ENCODE measurements at places on chromosomes 16 and 17. TPM values are rescaled to one million over a fixed set of nuclear protein-coding genes. Genes with fewer than 3 reads are reported as not detected.

DNA sequence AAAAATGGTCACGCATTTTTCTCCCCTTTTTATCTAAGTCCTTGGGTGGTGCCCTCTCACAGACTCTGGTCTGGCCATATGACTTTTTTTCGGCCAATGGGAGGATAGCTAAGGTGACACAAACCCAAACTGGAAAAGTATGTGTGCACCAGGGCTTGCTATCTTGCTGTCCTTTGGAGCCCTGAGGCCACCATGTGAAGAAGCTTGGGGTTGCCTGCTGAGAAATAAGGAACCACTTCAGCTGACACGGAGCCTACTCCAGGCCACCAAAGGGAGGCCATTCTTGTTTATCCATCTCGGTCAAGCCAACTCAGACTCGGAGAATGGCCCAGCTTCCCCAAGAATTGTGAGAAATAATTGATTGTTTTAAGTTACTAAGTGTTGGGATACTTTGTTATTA, 111.4 kb upstream of the ZFHX3 start:
- no peaks in the 10 kb centered on the region for H3K27me3 ChIP-seq
- DNase-seq = no peak
- H3K4me3 ChIP-seq = no peak overlapping the region
- no peaks in the 10 kb centered on the region for H3K4me1 ChIP-seq
- no peak overlapping the region for H3K27ac ChIP-seq

- H3K27me3 ChIP-seq = no peaks in the 10 kb centered on the region
- peak overlapping the region; percentile 25 for H3K27ac ChIP-seq
- H3K4me3 ChIP-seq = no peak overlapping the region
- DNase-seq = peak; percentile 83
These were observed 27.1 kb downstream of the ZNF652 start for GRCh38 chr17:49334744-49335512.

GRCh38 chr17:81842378-81842724, 7.5 kb upstream of the PPP1R27 start:
- H3K36me3 ChIP-seq = peaks cover 52% of the 10 kb centered on the region
- H3K4me3 ChIP-seq = no peak overlapping the region
- H3K27ac ChIP-seq = no peak overlapping the region
- DNase-seq = no peak
- no peaks in the 10 kb centered on the region for H3K4me1 ChIP-seq

- no peaks in the 10 kb centered on the region for H3K36me3 ChIP-seq
- DNase-seq = no peak
- no peak overlapping the region for H3K27ac ChIP-seq
- no peaks in the 10 kb centered on the region for H3K4me1 ChIP-seq
These were observed 833.2 kb upstream of the RBFOX1 start for GRCh38 chr16:6499413-6499812.

GRCh38 chr17:74892013-74892841, 1.2 kb downstream of the FADS6 start:
- H3K36me3 ChIP-seq = no peaks in the 10 kb centered on the region
- peaks cover 82% of the 10 kb centered on the region for H3K27me3 ChIP-seq
- H3K27ac ChIP-seq = no peak overlapping the region
- no peak overlapping the region for H3K4me3 ChIP-seq
- peaks cover 2% of the 10 kb centered on the region for H3K4me1 ChIP-seq
- no peak for DNase-seq

GRCh38 chr16:15708096-15708495, 58.1 kb downstream of the NDE1 start:
- H3K4me3 ChIP-seq = no peak overlapping the region
- no peaks in the 10 kb centered on the region for H3K27me3 ChIP-seq
- peak; percentile 89 for DNase-seq

- DNase-seq = no peak
- H3K27me3 ChIP-seq = no peaks in the 10 kb centered on the region
- no peaks in the 10 kb centered on the region for H3K4me1 ChIP-seq
- no peak overlapping the region for H3K27ac ChIP-seq
- peaks cover 23% of the 10 kb centered on the region for H3K36me3 ChIP-seq
These were observed 23.8 kb downstream of the MPP3 start for GRCh38 chr17:43809121-43809520.

DNA sequence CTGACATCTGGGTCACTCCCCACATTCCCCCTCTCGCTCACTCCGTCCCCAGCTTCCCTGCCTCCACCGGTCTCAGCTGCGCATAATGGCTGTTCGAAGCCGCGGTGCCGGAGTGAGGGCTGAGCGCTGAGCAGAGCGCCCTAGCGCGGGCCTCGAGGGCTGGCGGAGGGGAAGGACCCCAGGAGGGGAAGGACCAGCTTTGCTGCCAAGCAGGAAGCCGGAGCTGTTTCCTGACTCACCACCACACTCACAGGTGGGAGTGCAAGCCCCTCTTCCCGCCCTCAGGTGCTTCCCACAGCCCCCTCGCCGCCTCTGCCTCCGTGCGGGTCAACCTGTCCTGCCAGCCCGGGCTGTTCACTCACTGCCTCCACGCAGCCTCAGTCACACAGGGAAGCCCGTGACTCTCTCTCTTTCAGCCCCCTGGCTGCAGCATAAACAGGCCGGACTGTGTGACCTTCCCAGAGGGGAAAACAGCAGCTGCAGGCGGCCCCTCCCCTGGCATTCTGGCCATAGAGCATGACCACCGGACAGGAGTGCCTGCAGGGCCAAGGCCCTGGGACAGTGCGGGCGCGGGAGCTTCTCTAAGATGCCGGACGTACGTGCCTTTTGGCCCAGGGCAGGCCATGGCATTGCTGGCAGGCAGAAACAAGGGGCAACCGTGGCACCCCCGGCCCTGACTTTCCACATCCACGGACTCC, 23.7 kb downstream of the SLC43A2 start:
- H3K4me1 ChIP-seq = peaks cover 6% of the 10 kb centered on the region
- H3K27ac ChIP-seq = no peak overlapping the region
- H3K36me3 ChIP-seq = no peaks in the 10 kb centered on the region
- no peak for DNase-seq

- no peak overlapping the region for H3K4me3 ChIP-seq
- H3K27me3 ChIP-seq = peaks cover 1% of the 10 kb centered on the region
- no peaks in the 10 kb centered on the region for H3K36me3 ChIP-seq
These were observed 20.2 kb downstream of the GNAO1 start for GRCh38 chr16:56211435-56211981.

- H3K27ac ChIP-seq = no peak overlapping the region
- no peaks in the 10 kb centered on the region for H3K4me1 ChIP-seq
- H3K4me3 ChIP-seq = no peak overlapping the region
- no peaks in the 10 kb centered on the region for H3K27me3 ChIP-seq
- DNase-seq = no peak
- no peaks in the 10 kb centered on the region for H3K36me3 ChIP-seq
These were observed 820.0 kb upstream of the EEF2KMT start for GRCh38 chr16:5917436-5918195.

GRCh38 chr16:87498324-87499188, 5.7 kb upstream of the ZCCHC14 start:
- no peaks in the 10 kb centered on the region for H3K27me3 ChIP-seq
- DNase-seq = no peak
- H3K4me1 ChIP-seq = peaks cover 2% of the 10 kb centered on the region
- no peak overlapping the region for H3K4me3 ChIP-seq

GRCh38 chr16:7272567-7273158, 60.0 kb upstream of the RBFOX1 start:
- H3K27ac ChIP-seq = no peak overlapping the region
- no peaks in the 10 kb centered on the region for H3K27me3 ChIP-seq
- no peaks in the 10 kb centered on the region for H3K4me1 ChIP-seq
- H3K4me3 ChIP-seq = no peak overlapping the region
- DNase-seq = no peak

DNA sequence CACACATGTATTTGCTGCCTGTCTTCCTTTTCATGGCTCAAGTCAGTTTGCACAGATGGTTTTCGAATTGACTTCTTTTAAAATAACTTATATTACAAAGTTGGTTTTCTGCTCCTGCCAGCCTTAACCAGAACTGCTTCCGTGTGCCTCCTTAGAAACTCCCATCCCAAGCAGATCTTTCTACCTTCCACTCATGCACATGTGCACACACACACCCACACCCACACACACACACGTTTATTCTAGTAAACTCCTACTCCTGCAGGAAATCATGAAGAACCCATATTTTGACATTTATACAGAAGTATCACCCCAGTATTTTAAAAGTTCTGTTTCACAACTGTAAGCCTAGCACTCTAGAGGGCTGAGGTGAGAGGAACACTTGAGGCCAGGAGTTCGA, 329.5 kb upstream of the SOX9 start:
- peaks cover 1% of the 10 kb centered on the region for H3K27me3 ChIP-seq
- H3K27ac ChIP-seq = no peak overlapping the region
- H3K4me1 ChIP-seq = no peaks in the 10 kb centered on the region
- DNase-seq = no peak

DNA sequence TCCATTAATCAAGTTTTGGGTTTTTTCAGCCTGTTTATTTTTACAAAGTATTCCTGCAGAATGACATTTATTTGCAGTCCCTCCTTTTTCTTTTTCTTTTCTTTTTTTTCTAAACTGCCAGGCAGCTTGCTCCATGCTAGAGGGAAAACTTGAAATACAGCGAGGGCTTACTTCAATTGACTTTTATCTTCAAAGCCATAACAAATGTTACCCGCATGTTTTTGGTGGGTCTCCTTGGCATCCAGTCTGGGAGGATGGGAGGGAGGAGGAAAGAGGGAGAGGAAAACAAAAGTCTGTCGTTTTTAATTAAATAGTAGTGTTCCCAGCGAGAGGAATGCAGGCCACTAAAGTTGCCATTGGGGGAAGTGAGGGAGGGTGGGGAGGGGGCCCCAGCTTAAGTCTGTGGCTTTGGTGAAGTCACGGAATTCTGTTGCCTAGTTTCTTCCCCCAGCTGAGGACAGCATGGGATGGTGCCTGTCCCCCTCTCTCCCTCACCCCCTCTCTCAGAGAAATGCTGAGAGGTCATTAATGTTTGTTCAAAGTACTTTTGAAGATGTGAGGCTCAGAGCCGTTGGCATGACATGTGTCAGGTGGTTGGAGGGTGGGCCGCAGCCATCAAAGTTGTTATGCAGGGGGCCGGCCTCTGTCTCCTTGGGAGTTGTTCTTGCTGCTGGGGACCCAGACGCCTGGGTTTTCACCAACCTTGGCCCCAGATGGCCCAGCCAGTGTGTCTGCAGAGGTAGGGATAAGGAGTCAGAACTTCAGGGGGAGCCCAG, 2.9 kb downstream of the NKD1 start:
- no peak for DNase-seq
- H3K4me3 ChIP-seq = no peak overlapping the region
- no peaks in the 10 kb centered on the region for H3K36me3 ChIP-seq

- H3K27me3 ChIP-seq = no peaks in the 10 kb centered on the region
- no peaks in the 10 kb centered on the region for H3K36me3 ChIP-seq
These were observed 930.1 kb upstream of the EEF2KMT start for GRCh38 chr16:6027733-6028132.

- peak; percentile 23 for DNase-seq
- no peak overlapping the region for H3K27ac ChIP-seq
- H3K36me3 ChIP-seq = no peaks in the 10 kb centered on the region
- peaks cover 7% of the 10 kb centered on the region for H3K4me1 ChIP-seq
These were observed 50.6 kb downstream of the SPECC1 start for GRCh38 chr17:20059728-20060188.

GRCh38 chr17:64657610-64658125, 4.4 kb downstream of the SMURF2 start:
- no peaks in the 10 kb centered on the region for H3K27me3 ChIP-seq
- H3K36me3 ChIP-seq = peaks cover 8% of the 10 kb centered on the region
- peak overlapping the region; percentile 34 for H3K4me3 ChIP-seq

Gene OR1F1
- total RNA-seq = not detected

Gene CNTNAP1
- total RNA-seq = 10.6 TPM

Gene BIRC5
- 53.6 TPM for total RNA-seq

Data from IMR-90 (cell line).